ENCODE measurements at places on chromosomes 11 and 22.

GRCh38 chr11:71538666-71538990, 803 bp downstream of the KRTAP5-8 start:
- H3K27ac ChIP-seq, result no peak overlapping the region
- H3K4me1 ChIP-seq, result peaks cover 1% of the 10 kb centered on the region
- no peak for DNase-seq

GRCh38 chr22:42202669-42203068, 67.8 kb downstream of the TCF20 start:
- peak; percentile 53 for DNase-seq
- no peaks in the 10 kb centered on the region for H3K27me3 ChIP-seq
- H3K27ac ChIP-seq, result no peak overlapping the region
- peaks cover 5% of the 10 kb centered on the region for H3K4me1 ChIP-seq
- H3K36me3 ChIP-seq, result peaks cover 16% of the 10 kb centered on the region
- H3K4me3 ChIP-seq, result no peak overlapping the region

DNA sequence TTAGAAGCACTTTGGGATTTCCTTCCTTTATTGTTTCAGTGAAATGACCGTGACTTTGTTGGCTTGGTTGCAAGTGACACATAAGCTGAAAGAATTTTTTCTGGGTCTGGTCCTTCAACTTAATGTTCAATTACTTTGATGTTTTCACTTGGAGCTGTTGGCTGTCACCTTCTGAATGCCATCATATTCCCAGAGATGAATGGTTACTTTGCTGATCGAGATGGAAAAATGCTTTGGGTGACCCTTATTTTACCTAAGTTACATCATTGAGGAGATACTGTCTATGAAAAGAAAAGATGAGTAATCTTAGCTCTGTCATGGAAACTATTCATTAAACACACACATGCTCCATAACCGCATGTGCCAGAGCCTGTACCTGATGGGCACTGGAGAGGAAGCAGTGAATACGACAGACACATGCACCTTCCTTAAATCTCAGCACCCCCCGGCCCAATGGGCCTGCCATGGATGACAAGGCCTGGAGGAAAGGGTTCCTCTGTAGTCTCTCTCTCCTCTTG, 76.9 kb downstream of the TENM4 start:
- no peak overlapping the region for H3K4me3 ChIP-seq
- H3K36me3 ChIP-seq, result no peaks in the 10 kb centered on the region
- no peak for DNase-seq
- no peaks in the 10 kb centered on the region for H3K4me1 ChIP-seq
- H3K27me3 ChIP-seq, result no peaks in the 10 kb centered on the region

DNA sequence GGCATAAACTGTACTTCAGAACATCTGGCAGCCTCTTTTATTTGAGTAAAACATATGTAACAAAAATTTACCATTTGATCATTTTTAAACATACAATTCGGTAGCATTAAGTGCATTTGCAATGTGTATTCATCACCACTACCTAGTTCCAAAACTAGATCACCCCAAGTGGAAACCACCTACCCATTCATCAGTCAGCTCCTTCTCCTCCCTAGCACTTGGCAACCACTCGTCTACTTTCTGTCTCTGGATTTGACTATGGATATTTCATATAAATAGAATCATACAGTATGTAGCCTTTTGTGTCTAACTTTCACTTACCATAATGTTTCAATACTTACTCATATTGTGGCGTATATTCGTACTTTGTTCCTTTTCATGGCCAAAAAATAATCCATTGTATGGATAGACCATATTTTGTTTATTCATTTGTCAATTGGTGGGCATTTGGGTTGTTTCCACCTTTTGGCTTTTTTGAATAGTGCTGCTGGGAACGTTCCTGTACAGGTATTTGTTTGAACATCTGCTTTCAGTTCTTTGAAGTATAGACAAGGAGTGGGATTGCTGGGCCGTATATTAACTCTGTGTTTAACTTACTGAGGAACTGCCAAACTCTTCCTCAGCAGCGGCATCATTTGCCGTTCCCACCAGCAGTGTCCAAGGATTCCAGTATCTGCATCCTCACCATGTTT, 27.2 kb upstream of the ADORA2A start:
- H3K27me3 ChIP-seq, result no peaks in the 10 kb centered on the region
- peaks cover 27% of the 10 kb centered on the region for H3K36me3 ChIP-seq
- peaks cover 11% of the 10 kb centered on the region for H3K4me1 ChIP-seq
- no peak for DNase-seq
- no peak overlapping the region for H3K4me3 ChIP-seq
- no peak overlapping the region for H3K27ac ChIP-seq

DNA sequence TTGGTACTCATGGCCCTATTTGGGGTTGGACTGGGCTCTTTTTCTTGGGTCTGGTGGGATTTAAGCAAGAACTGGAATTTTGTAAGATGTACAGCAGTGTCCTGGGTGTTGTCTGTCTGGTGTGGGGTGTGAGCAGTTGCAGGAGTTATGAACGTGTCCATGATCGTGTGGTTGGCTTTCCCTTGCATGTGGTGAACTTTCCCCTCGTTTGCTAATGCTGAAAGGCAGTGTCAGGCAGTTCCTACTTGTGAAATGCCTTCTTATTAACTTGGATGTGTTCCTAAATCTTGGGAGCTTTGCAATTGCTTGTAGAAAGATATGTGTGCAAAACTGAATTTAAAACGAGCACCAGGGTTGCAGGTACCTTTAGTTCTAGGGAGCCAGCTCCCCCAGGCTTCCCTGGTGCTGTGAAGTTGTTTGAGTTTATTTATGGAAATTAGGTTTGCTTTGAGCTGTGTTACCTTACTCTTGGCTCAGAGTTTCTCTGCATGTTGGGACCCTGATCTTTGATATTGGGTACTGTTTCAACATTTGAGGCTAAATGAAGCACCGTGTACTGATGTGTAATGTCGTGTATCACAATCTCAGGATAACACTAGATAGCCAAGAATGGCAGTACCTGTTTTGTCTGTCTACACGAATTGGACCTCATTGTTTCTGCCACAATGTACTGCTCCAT, 35.8 kb upstream of the HSD17B12 start:
- no peaks in the 10 kb centered on the region for H3K36me3 ChIP-seq
- H3K4me1 ChIP-seq, result peaks cover 2% of the 10 kb centered on the region
- DNase-seq, result peak; percentile 36
- peak overlapping the region; percentile 68 for H3K4me3 ChIP-seq
- no peak overlapping the region for H3K27ac ChIP-seq

- H3K36me3 ChIP-seq, result peaks cover 85% of the 10 kb centered on the region
- peak overlapping the region; percentile 45 for H3K27ac ChIP-seq
- no peaks in the 10 kb centered on the region for H3K4me1 ChIP-seq
- H3K27me3 ChIP-seq, result no peaks in the 10 kb centered on the region
- DNase-seq, result peak; percentile 11
- no peak overlapping the region for H3K4me3 ChIP-seq
Observed at GRCh38 chr11:10529279-10529678, 11.7 kb downstream of the RNF141 start.

DNA sequence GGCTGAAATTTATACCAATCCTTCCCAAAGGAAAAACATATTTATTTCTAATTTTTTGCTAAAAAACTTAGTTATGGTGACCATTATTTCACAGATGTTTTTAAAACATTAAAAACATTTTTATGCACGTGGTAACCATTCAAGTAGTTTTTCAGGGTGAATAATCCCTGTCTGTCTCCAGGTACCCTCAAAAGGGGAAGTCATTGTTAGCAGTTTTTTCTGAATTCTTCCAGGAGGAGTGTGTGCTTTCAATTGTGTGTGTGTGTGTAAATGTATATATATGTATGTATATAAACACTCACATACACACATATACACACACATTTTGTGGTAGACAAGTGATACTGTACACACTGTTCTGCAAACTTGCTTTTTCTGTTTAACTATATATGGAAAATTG, 43.9 kb downstream of the MIAT start:
- no peak overlapping the region for H3K27ac ChIP-seq
- DNase-seq, result no peak
- no peaks in the 10 kb centered on the region for H3K27me3 ChIP-seq
- H3K4me1 ChIP-seq, result no peaks in the 10 kb centered on the region
- peaks cover 18% of the 10 kb centered on the region for H3K36me3 ChIP-seq

DNA sequence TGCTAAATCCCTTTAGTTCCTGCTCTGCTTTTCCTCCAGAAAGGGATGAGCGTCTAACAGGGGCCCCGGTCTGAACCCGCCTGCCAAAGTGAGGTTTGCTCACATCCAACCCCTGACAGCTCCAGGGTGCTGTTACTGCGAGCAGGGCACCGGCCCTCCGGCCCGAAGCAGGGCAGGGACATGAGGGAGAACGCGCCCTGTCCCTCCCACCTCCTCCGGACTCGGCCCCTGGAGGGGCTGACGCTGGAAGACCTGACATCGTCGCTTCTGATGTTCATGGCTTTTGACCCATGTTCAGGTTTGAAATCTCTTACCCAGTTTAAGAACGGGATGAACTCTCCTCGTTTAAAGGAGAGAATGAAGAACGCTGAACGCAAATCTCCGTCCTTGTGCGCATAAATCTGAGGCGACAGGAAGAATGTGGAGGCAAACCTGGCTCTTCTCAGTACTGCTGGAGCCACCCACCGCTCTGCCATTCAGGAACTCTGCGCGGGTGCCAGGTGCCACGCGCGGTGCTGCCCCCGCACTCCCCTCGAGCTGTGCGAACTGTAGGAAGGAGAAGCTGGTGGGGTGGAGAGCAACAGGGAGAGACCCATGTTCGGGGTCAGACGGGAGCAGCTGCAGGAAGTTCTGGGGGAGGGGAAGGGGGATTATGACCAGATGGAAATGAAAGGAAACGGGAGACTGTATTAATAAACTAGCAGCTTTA, 826 bp upstream of the EEF1G start:
- DNase-seq, result no peak
- H3K27me3 ChIP-seq, result no peaks in the 10 kb centered on the region
- H3K27ac ChIP-seq, result peak overlapping the region; percentile 95
- H3K4me3 ChIP-seq, result peak overlapping the region; percentile 91
- H3K4me1 ChIP-seq, result peaks cover 26% of the 10 kb centered on the region

DNA sequence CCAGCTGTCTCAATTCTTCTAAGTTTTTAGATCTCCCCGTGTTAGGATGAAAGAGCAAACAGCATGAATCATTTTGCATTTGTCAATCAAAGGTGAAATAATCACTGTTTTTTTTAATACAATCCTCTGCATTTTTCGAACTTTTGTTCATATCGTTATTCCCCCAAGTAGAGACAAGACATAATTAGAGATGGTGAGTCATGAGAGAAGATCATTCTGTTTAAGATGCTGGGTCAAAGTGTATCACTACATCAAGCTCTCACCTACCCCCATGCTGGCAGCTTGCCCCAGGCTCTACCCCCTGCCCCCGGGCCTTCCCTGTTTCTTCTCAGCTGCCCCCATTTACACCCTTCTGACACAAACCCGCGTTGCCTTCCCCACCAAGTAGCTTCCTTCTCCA, 30.5 kb upstream of the MYO18B start:
- peaks cover 5% of the 10 kb centered on the region for H3K36me3 ChIP-seq
- DNase-seq, result no peak
- H3K4me1 ChIP-seq, result peaks cover 1% of the 10 kb centered on the region
- no peak overlapping the region for H3K4me3 ChIP-seq
- no peaks in the 10 kb centered on the region for H3K27me3 ChIP-seq

DNA sequence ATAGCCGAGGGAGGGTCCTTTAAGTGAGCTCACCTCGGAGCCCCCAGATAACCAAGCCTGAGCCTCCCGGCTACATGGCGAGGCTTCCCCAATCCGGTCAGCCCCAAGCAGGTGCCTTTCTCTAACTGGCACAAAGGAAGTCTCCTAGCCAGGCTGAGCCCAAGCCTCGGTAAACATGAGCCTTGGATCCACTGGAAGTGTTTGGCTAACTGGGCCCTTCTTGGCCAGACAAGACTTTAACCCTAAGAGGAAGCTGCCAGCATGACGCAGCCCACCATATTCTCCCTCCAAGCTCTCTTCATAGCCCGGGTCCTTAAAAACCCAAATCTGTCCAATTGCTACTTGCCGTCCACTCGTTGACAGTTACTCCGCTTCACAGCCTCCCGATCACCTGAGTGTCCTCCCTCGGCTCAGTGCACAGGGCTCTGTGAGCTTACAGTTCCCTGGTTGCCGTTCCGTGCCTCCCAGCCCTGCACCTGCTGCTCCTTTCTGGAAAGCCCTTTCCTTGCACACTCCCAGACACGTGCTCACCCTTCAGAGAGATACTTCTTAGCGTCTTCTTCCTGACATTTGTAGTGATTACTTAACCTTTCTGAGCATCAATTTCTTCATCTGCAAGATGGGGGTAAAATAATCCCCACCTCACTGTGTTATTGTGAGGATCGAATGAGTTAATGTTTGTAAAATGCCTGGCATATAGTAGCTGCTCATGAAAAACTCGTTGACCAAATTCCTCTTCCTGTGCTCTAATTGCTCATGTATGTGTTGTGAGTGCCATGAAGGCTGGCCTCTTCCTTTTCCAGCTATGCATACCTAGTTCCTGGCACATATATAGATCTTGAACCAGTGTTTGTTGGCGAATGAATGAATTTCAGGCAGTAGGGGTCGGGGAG, 25.6 kb downstream of the TXN2 start:
- H3K4me1 ChIP-seq, result peaks cover 41% of the 10 kb centered on the region
- DNase-seq, result no peak
- no peaks in the 10 kb centered on the region for H3K27me3 ChIP-seq
- H3K27ac ChIP-seq, result peak overlapping the region; percentile 9

GRCh38 chr11:64132191-64132771, 33.6 kb downstream of the MACROD1 start:
- H3K36me3 ChIP-seq, result no peaks in the 10 kb centered on the region
- H3K4me1 ChIP-seq, result peaks cover 5% of the 10 kb centered on the region
- no peak overlapping the region for H3K27ac ChIP-seq
- no peak for DNase-seq
- peaks cover 56% of the 10 kb centered on the region for H3K27me3 ChIP-seq
- H3K4me3 ChIP-seq, result no peak overlapping the region

DNA sequence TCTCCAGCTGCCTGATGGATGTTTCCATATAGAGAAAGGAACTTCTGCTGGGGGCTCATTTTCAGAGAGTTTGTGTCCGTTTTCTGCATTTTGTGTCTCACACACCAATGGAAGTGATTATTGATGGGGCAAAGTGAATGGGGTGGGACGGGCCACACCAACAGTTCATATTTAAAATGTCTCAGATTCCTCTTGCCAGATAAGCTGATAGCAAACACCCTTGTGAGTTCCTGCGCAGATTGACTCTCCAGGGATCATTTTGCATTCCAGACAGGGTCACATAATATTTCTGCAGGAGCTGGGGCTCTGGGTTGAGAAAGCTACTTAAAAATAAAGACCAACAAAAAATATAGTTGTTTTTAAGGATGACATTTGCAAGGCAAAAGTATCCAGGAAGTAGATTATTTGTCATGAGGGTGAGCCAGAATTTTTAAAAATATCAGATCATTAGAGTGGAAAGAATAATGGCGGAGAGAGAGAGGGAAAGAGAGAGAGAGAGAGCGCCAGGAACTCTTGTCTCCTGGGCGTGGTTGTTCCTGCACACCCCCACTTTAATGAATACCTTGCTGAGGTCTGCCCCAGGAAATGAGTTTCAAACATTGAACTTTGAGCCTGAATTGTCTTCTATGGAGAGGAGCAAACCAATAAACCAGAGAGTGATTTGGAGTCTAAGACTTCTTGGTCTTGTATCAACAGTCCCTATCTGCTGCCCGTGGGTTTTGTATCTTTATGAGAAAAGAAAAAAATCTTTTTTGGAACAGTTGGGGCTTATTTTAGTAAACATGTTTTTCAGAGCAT, 33.3 kb downstream of the MICAL2 start:
- peaks cover 10% of the 10 kb centered on the region for H3K36me3 ChIP-seq
- H3K4me1 ChIP-seq, result peaks cover 14% of the 10 kb centered on the region
- H3K27ac ChIP-seq, result no peak overlapping the region
- H3K4me3 ChIP-seq, result no peak overlapping the region
